Choroid plexus epithelial cell (primary cell): ENCODE measurements at places on chromosomes 16 and 17.

- DNase-seq = peak; percentile 45
Measured at GRCh38 chr16:22684574-22685458, 129.1 kb upstream of the HS3ST2 start.

DNA sequence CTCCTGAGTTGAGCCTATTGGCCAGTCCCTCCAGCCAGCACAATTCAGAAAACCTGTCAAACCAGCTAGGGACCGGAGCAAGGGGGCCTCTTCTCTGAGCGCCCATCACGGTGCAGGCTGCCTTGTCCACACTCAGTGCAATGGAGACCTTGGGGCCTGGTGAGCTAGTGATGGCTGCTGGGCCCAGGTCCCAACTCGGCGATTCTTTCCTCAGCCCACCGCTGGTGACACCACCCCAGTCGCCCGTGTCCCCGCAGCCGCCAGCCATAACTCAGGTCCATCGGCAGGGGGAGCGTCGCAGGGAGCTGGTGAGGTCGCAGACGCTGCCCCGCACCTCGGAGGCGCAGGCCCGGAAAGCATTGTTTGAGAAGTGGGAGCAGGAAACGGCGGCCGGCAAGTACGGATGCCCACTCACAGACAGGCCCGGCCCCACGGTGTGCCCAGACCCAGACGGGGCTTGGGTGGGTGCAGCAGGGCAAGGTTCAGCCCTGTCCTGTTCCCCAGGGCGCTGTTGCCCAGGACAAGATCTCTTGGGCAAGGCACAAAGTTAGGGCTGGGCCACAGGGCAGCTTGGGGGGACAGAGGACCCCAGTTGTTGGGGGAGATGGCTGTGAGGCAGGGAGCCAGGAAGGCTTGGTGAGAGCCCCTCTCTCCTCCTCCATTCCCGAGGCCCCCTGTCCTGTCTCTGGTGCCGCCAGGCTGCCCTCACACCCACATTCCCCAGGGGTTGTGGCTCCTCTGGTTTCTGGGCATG is 10.8 kb downstream of the SMTNL2 start:
- DNase-seq = no peak

- DNase-seq = no peak
Measured at GRCh38 chr17:12900474-12900873, 111.2 kb downstream of the ARHGAP44 start.

GRCh38 chr16:88888461-88889387 is 22.3 kb upstream of the PABPN1L start:
- no peak for DNase-seq

DNA sequence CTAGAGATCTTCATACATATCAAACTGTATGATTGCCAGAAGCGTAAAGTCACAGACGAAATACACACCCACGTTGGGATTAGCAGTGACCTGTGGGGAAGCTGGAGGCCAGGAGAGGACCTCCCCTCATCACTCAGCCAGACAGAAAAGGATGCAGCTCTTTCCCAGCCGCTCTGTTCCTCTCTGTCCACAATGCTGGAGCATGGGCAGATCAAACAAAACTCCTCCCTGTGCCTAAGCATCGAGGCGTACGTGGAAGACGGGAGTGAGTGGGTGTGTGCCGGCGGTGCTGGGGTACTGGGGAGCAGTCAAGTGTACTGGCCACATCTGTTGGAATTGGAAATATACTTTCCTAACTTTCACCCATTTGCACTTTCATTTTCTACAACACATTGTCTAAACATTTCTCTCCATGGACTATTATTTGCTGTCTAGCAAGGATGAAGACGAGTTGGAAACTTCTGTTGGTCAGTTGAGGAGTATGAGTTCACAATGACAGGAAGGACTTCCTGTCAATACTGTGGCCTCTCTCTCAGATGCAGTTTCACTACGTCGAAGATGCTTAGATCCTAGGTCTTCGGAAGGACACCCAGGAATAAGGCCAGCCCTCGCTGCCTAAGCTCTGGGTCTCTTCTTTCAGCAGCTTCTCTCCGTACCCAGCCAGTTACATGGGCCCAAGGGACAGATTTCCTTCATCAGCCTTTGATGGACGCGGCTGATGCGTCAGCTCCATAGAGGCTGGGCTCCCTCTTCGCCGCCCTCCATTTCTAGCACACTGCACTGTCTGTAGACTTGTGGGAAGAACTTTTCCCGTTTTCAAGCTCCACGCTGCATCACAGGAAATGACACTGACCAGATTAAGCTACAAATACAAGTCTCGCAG is 30.6 kb upstream of the ENDOV start:
- no peak for DNase-seq

DNA sequence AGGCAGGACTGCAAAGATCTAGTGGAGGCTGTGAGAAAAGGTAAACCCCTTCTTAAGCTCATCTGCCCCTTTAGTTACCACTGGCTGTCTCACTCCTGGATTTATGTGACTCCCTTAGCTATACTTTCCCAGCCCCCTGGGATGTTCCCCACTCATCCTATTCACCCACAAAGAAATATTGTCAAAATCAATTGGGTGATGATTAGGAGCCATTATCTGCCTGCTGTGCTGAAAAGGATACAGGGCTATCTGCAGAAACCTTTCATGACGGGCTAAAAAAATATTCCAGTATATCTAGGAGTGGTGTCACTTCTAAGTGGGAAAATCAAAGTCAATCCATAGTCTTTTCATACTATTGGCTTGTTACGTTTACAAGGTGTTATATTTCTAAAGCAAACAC is 8.0 kb upstream of the GNAO1 start:
- no peak for DNase-seq

DNA sequence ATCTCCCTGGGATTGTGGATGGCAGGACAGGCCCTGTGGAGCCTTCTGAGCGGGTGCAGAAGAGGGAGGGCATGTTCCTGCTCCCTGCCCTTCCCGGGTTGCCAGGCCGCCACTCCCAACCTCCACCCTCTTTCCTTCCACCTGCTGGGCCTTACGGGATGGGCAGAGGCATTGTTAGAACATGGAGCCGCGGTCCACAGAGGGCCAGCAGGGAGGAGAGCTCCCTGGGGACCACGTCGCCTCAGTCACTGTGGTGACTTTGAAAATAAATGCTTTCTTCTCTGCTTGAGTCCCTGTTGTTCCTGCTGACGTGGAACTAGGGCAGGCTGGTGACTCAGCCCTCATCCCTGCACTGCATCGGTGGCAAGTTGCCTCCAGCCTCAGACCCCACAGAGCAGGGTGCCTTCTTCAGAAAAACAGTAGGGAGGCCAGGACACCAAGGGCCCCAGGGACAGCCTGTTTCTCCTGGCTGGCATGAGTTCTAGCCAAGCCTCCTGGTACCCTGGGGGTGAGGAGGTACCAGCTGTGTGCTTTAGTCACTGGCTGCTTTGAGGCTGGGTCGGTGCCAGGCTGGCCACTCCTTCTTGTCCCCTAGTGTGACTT is 224.9 kb downstream of the SEC14L1 start:
- DNase-seq = peak; percentile 80

DNA sequence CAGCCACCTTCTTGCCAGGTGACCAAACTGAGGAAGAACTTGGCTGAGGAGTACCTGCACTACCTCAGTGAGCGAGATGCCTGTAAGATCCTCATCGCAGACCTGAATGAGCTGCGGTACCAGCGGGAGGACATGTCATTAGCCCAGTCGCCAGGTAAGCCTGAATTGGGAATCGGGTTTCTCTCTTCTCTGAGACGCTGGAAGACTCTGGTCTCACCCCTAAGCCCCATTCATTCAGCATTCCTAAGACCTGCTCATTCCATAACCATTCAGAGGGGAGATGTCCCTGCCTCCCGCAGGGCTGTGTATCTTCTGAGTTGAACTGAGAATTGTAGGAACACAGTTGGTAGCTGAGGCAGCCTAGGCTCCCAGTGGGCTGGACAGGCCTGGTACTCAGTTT is 17.0 kb upstream of the THAP11 start:
- DNase-seq = no peak

- DNase-seq = no peak
Measured at GRCh38 chr16:2328428-2328827, 12.1 kb downstream of the ABCA3 start.

DNA sequence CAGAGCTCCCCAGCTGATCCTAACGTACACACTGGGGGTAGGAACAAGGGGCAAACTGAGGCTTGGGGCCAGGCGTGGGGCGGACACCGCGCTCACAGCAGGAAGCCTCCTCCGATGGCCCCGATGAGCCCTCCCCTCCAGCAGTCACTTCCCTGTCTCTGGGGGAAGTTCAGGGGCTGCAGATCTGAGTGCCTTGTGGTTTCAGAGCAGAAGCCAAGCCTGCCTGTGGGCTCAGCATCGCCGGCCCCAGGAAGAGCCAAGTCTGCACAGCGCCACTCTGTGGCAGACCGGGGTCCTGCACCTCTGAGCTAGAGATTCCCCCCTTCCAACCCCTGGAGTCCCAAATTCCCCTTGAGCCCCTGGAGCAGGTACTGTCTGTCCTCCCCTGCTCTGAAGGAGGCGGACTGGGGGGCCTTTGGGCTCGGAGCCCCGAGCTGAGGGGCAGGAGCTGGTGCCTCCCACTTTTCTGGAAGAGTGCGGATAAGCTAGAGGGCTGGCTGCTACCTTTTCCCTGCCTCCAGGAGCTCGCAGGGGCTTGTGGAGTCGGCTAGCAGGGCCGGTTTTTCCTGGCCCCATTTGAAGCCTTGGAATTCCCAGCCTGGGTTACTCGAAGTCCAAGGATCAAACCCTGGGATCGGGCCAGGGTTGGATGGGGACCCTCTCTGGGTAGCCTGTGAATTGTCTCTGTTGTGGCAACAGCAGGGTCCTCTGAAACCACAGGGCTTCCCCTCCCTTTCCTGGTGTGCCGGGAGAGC is 2.9 kb downstream of the GSE1 start:
- peak; percentile 86 for DNase-seq

GRCh38 chr17:16407911-16408588 is 7.3 kb upstream of the TRPV2 start:
- DNase-seq = peak; percentile 81

DNA sequence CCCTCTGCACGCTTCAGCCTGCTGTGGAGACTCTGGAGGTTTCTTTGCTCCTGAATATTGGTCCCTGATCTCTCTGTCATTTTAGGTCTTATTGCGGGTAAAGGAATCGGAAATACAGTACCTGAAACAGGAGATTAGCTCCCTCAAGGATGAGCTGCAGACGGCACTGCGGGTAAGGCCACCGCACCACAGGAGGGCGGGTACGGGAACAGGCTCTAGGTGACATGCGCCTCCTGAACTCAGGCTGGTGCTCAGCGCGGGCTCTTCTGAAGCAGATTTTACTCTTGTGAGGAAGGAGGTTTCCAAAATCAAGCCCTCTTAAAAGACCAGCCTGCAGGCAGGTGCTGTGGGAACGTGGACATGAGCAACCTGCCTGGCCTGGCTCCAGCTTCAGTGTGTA is 29.8 kb downstream of the PLD6 start:
- no peak for DNase-seq

DNA sequence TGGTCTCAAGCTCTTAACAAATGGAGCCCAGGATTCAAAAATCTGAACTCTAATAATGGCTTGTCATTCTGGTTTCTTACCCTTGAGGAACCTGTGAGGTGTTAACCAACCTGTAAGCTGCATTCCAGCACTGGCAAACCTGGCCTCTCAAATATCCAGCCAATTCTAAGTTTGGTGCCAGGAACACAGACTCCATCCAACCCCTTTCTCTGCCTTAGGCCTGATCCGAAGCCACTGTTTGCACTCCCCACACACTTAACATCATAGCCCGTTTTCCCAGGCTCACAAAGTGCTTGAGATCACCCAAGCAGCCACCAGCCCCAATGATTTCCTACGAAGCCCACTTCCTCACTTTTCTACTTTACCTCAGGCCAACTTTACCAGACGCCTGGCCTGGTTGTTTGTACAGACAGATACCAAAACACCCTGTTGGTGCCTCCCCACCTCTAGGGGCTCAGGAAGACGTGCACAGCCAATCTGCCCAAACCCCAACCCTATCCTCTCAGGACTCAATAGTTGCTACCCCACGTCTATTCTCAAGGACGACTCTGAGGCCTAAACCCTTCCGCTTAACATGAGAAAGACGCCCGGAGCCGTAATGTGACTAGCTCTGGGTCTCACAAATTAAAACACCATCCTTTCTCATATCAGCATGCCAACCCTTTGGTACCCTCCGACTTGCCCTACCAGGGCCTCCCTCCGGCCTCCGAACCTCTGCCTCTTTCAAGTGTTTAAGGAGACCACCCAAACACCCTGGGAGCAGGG is 3.2 kb upstream of the PER1 start:
- DNase-seq = peak; percentile 51

GRCh38 chr16:58116081-58116480 is 13.1 kb downstream of the CFAP20 start:
- DNase-seq = no peak
